Erythroblast (primary cell): ENCODE measurements at places on chromosomes 5 and 9.
A peak's percentile ranks its signal among the peaks of the same experiment; 100 is the strongest.

DNA sequence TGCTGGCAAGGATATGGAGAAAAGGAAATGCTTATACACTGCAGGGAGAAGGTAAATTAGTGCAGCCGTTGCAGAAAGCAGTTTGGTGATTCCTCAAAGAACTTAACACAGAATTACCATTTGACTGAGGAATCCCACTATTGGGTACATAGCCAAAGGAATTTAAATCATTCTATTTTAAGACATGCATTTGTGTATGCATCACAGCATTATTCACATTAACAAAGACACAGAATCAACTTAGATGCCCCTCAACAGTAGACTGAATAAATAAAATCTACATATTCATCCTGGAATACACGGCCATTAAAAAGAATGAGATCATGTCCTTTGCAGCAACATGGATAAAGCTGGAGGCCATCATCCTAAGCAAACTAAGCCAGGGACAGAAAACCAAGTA is 510.1 kb upstream of the CDH9 start:
- DNase-seq: no peak

GRCh38 chr5:151569132-151570046 is 21.7 kb downstream of the FAT2 start:
- peak; percentile 55 for DNase-seq

GRCh38 chr5:36635721-36636390 is 29.4 kb downstream of the SLC1A3 start:
- no peak for DNase-seq

- no peak for DNase-seq
These were observed 21.5 kb upstream of the NFIL3 start for GRCh38 chr9:91445135-91445534.

DNA sequence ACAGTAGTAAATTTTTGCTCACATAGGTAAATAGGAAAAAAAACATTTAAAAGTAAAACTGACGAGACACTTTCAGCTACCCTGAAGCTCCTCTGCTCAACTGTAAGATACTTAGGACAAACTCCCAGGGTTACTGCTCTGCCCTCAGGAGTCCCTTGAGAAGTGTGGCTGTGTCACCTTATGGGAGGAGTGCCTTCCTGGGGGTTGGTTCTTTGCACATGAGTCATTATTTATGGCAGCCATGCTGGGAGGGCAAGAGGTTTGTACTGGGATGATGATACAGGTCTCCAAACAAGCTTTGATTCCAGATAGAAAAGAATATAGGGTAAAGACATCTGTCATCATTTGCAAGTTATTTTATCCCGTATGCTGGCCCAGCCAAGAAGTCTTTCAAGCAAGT is 45.9 kb downstream of the TTC1 start:
- no peak for DNase-seq

DNA sequence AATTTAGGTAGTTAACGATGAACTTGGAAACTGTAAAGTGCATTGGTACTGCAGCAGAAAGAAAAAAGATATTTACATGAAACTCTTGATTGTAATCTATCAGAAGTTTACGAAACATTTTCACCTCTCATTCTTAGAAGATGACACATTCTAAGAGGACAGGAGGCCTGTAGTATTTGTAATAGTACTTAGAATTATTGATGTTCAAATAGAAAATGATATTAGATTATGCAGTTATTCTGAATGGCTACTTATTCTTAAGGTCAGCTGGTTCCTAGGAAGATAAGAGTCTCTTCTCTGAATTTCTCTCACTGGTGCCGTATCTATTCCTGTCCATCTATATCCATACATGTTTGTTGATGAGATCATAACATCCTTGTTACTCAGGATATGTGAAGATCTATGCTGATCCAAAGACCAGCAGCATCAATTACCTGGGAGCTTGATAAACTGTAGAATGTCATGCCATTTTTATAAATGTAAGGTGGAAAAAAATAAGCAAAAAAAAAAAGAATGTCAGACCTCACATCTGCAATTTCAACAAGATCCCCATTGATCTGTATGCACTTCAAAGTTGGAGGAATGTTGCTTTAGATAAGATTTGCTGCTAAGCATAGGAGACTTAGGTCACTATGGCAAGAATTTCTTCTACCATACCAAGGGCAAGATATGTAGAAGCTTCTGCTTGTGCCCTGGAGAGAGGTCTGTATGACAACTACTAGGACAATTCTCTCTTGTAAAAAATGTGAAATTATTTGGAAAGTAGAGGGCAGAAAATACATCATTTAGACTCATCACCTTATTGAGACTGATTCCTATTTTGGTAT is 42.4 kb upstream of the RICTOR start:
- peak; percentile 59 for DNase-seq

- peak; percentile 10 for DNase-seq
These were observed 207.3 kb downstream of the TMEM38B start for GRCh38 chr9:105901514-105902109.

- no peak for DNase-seq
These were observed 23.4 kb downstream of the HRH2 start for GRCh38 chr5:175681045-175681967.
